GM10248 (cell line): ENCODE measurements at places on chromosomes 4 and X.

- DNase-seq: no peak
Measured at GRCh38 chr4:13159041-13159620, 325.0 kb downstream of the RAB28 start.

DNA sequence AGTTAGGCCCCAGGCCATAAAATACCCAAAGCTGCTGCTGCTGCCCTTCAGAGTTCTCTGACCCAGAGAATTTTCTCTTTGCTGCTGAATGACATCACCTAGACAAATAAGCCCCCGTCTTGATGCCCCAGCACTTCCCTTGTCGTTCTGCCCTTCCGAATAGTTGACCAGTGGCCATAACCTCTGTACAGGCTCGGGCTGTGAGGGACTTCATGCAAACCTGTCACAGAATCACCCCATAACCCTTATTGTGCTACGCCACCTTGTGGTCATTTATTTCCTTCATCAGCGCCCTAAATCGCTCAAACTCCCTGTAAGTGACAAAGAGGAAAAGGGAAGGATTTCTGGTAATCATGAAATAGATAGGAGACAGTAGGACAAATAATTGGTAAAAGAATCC, 18.8 kb downstream of the SPACA5 start:
- peak; percentile 34 for DNase-seq

DNA sequence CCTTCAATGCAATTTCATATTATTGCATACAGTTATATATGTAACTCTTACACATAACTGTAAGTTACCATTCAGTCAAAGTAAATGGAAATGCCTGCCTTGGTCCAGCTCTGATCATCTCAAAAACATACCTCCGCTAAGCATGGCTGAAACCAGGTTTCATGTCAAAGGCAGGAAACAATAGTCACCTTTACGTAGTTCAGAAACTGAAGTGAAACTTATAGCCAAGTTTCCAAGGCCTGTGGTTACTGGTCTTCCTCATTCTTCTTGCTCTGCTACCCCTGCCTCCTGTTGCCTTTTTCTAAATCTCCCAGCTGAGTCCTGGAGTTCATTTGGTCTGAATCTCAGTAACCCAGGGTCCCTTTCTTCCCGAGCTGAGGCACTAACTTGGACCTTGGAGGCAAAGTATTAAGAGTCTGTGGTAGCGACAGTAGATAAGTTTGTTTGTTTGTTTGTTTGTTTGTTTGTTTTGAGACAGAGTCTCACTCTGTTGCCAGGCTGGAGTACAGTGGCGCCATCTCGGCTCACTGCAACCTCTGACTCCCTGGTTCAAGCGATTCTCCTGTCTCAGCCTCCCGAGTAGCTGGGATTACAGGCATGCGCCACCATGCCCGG, 30.8 kb downstream of the DAPP1 start:
- DNase-seq: peak; percentile 50

DNA sequence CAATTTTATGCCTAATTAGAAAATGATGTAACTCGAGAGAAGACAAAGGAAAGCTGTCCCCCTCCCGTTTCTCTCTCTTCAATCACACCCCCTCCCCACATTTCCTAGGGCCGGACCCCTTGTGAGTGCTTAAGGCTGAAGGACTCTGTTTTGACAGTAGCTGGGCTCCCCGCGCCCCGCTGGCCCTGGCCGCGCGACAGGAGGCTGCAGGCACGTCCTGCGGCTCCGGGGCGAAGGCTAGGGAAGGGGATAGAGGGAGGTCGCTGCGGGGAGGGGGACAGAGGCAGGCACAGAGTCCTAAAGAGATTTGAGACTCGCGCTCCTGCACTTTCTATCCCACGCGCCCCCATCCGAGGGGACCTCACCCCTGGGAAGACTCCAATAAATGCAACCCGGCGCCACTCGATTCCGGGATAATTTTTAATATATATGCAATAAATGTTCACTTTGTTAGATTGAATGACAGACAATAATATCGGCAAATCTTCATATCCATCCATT, 56.2 kb upstream of the TMEM33 start:
- DNase-seq: no peak

DNA sequence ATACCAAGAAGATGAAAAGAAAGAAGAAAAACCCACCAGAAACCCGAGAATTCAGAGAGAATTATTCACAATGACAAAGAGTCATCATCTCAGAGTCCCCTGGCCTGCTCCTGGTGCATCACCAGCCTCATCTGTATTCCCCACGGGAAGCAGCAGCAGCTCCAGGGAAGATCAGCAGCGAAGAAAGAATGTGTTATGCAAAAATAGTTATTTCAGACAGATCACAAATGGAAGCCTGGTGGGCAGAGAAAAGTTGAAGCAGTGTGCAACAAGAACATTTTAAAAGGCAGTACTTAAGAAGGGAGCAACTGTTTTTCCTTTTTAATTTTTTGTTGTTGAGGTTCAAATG, 189.2 kb downstream of the PPP3CA start:
- no peak for DNase-seq

- no peak for DNase-seq
Measured at GRCh38 chr4:90546114-90546513, 418.9 kb downstream of the CCSER1 start.

DNA sequence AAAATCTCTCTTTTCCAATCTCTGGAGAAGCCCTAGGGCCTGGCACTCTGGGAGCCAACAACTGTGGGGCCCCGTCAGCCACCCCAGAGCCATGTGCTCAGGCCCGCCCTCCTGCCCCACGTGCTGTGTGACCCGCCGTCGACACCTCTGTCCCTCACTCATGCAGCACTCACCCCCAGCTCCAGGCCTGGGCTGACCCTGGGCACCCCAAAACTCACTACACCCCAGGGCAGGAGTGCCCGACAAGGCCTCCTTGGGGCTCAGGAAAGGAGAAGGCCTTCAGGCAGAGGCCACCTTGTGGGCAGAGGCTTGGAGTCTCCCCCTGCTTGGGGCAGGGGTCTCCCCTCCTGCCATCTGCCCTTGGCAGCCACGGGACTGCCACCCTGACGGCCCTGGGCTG, 5.7 kb downstream of the MYL5 start:
- DNase-seq: no peak

- DNase-seq: no peak
Measured at GRCh38 chr4:163121689-163122088, 45.0 kb downstream of the NAF1 start.

DNA sequence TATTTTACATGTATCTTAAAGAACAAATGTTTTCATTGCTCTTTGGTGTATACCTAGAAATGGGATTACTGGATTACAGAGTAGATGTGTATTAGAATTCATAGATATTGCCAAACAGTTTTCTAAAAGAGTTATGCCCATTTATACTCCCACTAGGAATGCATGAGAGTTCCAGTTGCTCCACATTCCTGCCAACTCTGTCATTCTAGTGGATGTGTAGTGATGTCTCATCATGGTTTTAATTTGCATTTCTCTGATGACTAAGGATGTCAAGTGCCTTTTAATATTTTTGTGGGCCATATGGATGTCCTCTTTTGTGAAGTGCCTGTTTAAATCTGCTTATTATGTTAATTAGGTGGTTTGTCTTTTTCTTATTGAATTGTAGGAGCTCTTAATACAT, 65.6 kb upstream of the BMP2K start:
- no peak for DNase-seq

DNA sequence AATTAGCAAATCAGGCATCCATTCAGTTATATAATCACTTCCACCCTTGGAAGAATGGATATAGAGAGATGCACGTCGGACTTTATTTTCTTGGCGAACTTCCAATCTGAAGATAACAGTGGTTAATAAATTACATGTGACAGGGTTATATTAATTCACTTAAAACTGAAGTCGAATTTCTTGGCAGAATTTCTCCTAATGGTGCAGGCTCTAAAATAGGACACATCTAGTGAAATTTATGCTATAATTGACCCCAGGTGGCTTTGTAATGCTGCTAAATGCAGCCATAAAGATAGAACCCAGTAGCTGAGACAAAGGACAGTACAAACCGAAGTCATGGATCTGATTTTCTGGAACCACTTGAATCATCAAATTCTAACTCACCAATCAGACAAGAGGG, 20.8 kb upstream of the SLC10A4 start:
- DNase-seq: no peak

- DNase-seq: no peak
Measured at GRCh38 chr4:155042014-155042413, 166.4 kb upstream of the NPY2R start.

- DNase-seq: no peak
Measured at GRCh38 chr4:85933291-85933640, 426.6 kb downstream of the MAPK10 start.

DNA sequence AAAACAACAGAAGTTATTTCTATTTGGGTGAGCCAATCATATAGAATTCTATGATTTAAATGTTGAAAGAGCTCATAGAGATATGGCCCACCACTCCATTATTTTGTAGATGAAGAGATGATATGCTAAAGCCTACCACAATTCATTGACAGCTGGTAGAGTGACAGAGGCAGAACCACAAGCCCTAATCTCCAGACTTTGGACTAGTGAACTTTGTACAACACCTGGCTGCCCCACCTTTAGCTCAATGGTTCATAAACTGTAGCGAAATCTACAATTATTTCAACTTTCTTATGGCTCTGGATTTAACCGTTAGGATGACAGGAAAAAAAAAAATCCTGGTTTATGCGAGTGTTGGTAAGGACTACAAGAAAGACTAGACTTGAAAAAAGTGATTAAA, 50.9 kb downstream of the PRKG2 start:
- no peak for DNase-seq

GRCh38 chr4:82463221-82463620, 32.8 kb downstream of the ENOPH1 start:
- DNase-seq: no peak

- DNase-seq: no peak
Measured at GRCh38 chr4:48195374-48195773, 61.3 kb upstream of the TXK start.

GRCh38 chr4:120084327-120084726, 17.7 kb upstream of the MAD2L1 start:
- DNase-seq: no peak

GRCh38 chr4:3077796-3078195, 3.3 kb downstream of the HTT start:
- peak; percentile 61 for DNase-seq

DNA sequence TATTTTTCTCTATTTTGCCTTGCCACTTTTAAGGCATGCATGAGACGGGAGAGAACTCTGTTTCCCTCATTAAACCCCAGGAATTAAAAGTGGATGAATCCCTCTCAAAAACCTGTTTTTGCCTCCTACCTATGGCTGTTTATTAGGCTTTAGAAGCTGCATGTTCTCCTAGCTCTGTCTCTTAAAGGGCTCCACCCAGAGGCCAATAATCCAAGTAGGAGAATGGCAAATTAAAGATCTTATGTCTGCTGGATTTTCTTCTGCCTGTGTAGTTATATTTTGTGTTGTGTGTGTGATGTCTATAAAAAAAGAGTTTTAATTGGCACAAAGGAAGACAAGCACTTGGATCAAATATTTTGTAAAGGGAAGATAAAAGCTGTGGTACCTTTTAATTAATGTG, 32.4 kb downstream of the MAGEC1 start:
- no peak for DNase-seq

GRCh38 chr4:171812333-171812664, 905 bp upstream of the GALNTL6 start:
- no peak for DNase-seq

GRCh38 chr4:54657551-54658251, at the start of gene KIT:
Gene KIT (plus strand): TSS chr4:54657957. CDS start chr4:54658015, 58 bp downstream.
- DNase-seq: peak; percentile 17

- DNase-seq: no peak
Measured at GRCh38 chr4:16122784-16123183, 39.0 kb upstream of the PROM1 start.

DNA sequence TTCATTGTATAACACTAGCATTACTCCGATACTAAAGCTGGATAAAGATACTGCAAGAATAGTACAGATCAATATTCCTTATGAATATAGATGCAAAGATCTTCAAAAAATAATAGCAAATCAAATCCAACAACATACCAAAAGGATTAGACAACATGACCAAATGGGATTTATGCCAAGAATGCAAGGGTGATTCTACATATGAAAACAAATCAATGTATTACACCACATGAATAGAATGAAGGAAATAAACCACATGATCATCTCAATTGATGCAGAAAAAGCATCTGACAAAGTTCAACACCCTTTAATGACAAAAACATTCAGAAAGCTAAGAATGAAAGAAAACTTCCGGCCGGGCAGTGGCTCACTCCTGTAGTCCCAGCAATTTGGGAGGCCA, 42.8 kb downstream of the CUL4B start:
- no peak for DNase-seq
